ENCODE measurements at places on chromosomes 12 and 14.

GRCh38 chr12:100128512-100128908, 14.2 kb downstream of the BLTP3B start:
- no peak for DNase-seq

DNA sequence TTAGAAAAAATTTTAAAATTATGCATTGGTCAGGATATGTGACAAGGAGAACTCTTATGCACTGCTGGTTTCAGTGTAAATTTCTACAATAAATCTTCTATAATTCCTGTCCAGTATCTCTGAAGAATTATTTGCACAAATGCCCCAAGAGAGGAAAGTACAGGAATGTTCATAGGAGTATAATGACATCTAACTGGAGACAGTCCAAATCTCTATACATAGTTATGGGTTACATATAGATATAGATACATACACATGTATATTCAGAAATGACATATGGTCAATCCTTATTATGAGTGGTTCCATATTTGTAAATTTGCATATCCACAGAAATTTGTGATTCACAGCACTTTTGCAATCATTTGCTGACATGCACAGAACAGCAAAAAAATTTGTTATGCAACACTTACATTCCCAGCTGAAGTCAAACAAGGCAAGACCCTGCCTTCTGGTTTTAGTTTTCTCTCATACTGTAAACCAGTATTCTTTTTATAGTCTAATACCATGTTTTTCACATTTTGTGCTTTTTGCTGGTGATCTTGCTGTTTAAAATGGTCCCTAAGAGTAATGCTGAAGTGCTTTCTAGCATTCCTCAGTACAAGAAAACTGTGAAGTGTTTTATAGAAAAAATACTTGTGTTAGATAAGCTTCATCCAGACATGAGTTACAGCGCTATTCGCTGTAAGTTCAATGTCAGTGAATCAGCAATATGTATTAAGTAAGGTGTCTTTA, 103.8 kb downstream of the SLC16A7 start:
- DNase-seq = no peak

DNA sequence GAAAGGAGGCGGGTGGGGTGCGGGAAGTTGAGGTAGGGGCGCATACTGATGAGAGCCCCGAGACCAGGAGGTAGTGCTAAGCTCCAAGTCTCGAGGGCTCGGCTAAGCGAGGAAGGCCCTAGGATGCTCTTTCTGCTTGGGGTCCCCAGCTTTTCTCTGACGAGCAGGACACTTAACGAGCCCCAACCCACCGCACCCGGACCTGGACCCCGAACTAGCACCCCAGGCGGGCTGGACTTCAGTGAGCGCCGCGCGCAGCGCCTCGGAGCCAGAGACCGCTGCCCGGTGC, 4.7 kb upstream of the C1QL4 start:
- DNase-seq = no peak

GRCh38 chr14:76997257-76997970, 31.1 kb downstream of the IRF2BPL start:
- DNase-seq = no peak

DNA sequence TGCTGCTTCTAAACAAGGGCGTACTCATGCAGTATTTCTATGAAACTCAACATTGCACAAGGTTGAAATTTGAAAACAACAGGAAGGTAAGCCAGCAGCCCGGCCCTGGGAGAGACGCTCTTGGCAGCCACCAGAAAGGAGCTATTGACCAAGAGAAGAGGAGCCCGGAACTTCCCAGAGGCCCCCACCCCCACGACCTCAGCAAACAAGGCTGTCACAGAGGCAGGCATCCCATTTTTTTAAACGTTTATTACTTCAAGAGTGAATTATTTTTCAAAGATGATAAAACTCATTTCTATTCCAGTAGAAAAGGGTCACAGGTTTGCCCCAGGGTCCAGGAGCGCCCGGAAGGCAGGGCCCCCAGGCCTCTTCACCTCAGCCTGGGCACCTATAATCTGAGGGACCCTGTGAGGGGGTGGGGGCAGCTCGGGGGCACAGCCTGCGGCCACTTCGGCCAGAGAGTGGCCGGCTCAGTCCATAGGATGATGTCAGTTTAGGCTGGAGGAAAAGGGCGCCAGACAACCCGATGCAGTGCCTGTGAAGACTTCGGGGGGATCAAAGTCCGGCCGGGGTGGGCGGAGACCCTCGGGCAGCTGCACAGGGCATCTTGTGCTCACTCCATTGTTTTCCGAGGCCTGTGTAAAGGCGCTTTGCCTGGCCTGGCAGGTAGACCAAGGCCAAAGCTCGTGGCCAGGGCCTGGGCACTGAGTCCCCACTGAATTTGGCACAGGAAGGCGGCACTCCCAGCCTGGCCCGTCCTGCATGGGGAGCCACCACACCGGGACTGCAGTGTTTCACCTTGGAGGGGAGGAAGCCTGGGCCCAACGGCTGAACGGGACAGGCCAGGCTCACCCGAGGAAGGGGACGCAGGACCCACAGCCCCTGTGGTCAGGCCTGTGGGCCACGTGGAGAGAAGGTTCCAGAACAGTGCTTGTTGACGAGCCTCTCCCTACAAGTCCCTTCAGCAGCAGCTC, 86.0 kb downstream of the SCARB1 start:
- DNase-seq = no peak

GRCh38 chr14:24674204-24674970, 40.4 kb upstream of the GZMB start:
- DNase-seq = no peak

DNA sequence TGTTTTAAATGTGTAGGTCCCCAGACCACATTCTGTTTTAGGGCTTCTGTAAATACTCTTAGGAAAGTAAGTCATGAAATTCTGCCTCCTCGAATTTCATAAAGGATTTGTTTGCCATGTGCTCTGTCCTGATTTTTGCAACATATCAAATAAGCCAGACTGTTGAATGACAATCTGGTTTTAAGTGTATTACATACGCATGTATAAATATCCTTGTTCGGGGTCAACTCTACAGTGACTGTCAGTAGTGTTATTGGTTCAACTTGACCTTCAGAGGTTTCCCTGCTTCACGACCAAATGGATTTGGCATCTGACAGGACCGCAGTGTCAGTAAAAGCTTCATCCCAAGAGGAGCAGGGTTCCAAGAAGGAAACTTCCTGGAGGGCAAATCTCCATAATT, 52.7 kb downstream of the PPM1A start:
- no peak for DNase-seq

GRCh38 chr14:81286574-81287370, 66.0 kb upstream of the GTF2A1 start:
- DNase-seq = no peak

DNA sequence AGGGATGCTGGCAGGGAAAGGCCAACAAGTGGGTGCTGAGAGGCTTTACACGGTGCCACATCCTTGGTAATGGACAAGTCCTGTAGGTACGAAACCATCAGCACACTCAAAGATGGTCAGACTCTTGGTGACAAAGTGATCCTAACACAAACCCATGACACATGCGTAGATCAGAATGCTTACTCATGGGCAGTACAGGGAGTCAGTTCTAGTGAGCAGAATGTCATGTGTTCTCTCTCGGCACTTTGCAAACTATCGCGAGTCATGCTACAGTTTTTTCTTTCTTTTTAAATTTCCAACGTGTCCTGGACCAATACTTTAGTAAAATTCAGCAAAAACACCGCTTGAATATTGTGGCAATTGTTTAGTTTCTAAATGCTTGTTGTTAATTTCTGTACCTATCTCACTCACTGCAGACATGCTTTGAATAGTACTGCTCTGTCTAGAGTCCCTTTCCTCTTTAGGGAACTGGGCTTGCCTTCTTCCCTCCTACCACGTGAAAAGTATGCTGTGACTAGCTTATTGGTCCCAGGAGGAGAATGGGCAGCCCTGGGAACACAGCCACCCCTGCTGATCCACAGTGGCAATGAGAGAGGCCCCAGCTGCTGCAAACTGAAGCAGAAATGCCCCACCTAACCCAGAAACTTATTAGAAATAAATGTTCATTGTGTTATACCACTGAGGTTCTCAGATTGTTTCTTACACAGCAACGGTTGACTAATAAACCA, 62.4 kb downstream of the UBR7 start:
- no peak for DNase-seq

DNA sequence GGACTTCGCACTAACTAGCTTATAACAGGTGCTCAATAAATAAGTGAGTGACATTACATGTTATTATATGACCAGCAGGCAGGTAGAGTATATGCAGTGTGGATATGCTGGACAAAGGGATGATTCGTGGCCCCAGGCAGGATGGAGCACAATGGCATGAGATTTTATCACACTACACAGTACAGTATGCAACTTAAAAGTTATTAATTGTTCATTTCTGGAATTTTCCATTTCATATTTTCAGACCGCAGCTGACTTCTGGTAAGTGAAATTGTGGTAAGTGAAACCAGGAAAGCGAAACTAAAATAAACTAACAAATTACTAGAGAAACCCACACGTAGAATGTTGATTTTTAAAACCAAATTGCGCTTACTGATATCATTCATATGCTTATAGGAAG, 3.3 kb downstream of the PARP11 start:
- DNase-seq = no peak

DNA sequence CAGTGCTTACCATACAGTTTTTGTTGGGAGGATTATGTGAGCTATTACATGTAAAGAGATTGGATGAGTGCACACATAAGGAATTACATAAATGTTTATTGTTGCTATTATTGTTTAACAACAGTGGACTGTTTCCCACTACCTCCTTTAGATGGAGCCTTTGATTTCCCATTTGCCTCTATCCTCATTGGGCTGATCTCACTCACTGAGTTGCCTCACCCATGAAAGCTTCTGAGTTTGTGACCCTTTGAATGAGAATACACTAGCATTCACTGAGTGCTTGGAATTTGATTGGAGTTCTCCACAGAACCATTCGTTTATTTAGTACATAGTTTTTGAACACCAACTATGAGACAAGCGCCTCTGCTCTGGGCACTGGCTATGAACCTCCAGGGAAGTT, 121.0 kb downstream of the HELB start:
- DNase-seq = no peak

GRCh38 chr14:104221071-104221625, 82.8 kb downstream of the KIF26A start:
- no peak for DNase-seq

DNA sequence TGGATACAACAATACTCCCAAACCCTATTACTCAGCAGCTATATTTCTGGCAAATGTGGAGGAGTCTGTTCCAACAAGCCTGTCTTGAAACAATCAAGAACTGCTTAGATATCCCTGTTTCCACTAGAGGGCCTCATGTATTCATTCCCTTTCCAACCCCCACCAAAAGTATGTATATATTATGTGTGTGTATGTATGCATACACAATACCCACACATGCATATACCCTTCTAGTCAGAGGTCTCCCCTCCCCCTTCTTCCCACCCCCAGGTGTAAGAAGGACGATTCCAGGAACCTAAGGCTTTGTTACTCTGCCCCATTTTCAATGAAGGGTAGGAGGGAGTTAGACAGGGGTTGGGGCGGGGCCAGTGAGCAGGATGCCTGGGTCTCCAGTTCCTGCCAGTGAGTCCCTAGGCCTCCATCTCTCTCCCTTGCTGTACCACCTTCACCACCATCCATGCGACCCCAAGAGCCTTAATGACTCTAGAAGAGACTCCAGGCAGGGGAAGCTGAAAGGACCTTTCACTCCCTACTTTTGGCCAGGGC, at the start of gene DGKA:
Gene DGKA, plus strand, starts transcription at position 392 of the 546 bp plus-strand sequence. CDS start 5,342 bp downstream, outside the sequence.
- no peak for DNase-seq

GRCh38 chr12:75707983-75708382, 196.6 kb upstream of the KRR1 start:
- no peak for DNase-seq

Data from T1000 (cell line).